ENCODE measurements at places on chromosomes 3 and 15.

DNA sequence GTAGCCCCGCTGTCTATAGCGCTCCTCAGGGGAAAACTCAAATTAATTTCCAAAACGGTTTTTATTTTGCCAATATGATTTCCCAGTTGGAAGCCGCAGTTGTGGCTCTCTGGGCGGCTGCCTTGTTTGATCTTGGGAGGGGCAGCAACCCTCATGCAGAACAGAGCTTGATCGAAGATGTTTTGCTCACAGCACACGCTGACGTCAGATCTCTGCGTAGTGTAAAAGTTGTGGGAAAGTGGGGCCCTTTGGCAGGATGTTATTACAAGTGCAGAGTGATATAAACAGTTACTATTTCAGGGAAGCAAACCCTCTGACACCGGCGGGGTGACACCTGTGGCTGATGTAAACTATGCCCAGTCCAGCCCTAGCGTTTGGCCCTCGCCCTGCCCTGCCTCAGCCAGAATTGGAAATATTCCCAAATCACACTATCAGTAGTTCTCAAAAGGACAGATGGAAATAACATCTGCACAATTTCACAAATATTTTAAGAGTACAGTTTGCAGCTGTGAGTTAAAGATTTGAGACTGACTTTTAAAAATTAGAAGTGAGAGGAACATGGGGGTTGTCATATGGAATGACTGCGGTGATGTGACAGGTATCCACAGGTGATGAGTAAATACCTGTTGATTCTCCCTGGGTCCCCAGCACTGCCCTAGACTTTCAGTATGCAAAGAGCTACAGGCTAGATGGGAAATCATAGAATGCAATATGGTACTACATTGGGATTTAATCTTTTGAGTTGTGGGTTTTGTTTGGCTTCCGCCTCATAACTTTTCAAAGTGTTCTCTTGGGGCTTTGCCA lies 1.7 kb downstream of the SYNM start:
- DNase-seq: no peak

- DNase-seq: no peak
These were observed 5.6 kb downstream of the GMPS start for GRCh38 chr3:155876037-155876436.

GRCh38 chr3:66021731-66022131 lies 17.0 kb downstream of the MAGI1 start:
- DNase-seq: peak; percentile 67

GRCh38 chr3:172261054-172261453 lies 187.2 kb downstream of the GHSR start:
- DNase-seq: no peak

Measured in A172 (cell line).